Suprapubic skin (tissue), 4 donors: ENCODE measurements at places on chromosomes 4 and X.
A peak's percentile ranks its signal among the peaks of the same experiment; 100 is the strongest.

DNA sequence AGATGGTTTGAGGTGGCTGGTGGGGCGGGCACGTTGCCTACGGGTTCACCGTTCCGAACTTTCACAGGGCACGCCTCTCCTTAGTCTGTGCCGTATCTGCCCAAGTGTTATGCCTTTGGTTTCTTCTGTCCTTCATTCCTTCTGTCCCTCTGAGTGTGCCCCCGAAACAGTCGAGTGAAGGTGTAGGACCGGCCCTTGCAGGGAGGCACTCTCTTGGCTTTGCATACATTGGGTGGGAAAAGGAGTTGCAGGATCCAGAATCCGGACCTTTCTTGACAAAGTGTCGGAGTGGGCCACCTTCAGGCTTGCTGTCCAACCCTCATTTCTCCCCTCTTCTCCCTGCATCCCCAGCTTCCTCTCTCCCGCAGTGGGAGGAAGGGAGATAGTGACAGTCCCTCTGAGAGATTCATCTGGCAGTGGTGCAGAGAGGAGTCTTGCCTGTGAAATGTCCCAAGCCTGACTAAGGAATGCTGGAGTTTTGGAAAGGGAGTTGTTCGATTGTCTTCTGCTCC lies 569 bp downstream of the ARFIP1 start:
- no peak for DNase-seq

GRCh38 chr4:28225050-28225449 lies 1364.4 kb downstream of the STIM2 start:
- no peak for DNase-seq

DNA sequence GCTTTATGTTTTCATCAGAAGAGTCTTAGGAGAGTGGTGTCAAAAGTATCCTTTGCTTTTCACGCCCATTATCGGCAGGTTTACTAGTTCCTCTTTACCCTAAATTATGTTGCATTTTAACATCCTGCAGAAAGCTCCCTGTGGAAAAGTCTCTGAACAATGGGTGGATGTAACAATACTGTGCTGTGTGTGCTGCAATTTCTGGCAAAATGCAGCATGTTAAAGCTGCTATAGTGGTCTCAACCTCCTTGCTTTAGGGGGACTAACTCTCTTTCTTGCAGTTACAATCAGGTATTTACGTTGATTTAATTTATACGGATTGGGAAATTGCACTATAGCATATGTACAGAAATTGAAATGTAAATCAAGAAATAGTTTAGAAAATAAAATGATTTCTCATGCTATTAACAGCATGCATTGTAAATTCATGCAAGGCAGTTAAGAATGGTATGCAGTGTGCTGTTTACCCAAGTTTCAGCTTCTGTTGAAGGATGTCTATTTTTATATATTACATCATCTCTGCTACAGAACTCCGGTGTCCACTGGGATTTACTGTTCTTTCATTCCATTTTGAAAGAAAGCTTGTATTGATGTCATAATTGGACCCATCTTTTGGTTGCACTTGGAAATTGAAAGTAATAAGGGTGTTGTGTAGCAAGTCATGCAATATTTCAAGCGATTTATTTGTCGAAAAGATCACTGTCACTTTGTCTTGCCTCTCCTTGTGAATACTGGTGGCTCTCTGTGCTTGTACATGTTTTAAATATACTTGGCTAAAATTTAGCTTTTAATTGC lies 145.7 kb downstream of the RAPGEF2 start:
- DNase-seq = no peak

- no peak for DNase-seq
Measured at GRCh38 chr4:138892483-138893407, 122.8 kb upstream of the NOCT start.

- DNase-seq = no peak
Measured at GRCh38 chr4:14856934-14857235, 145.4 kb upstream of the CPEB2 start.

- DNase-seq = no peak
Measured at GRCh38 chrX:71911731-71912050, 1.0 kb downstream of the NHSL2 start.

- DNase-seq = no peak
Measured at GRCh38 chrX:36909676-36910030, 98.5 kb upstream of the FAM47C start.

- no peak for DNase-seq
Measured at GRCh38 chr4:757111-757510, 51.5 kb downstream of the PCGF3 start.

GRCh38 chr4:168586926-168587325 lies 90.1 kb downstream of the PALLD start:
- no peak for DNase-seq

- no peak for DNase-seq
Measured at GRCh38 chr4:8090312-8090711, 68.3 kb downstream of the ABLIM2 start.

GRCh38 chrX:139720136-139720535 lies 12.2 kb upstream of the MCF2 start:
- DNase-seq = no peak

- DNase-seq = no peak
Measured at GRCh38 chr4:93894995-93895394, 66.4 kb downstream of the ATOH1 start.

DNA sequence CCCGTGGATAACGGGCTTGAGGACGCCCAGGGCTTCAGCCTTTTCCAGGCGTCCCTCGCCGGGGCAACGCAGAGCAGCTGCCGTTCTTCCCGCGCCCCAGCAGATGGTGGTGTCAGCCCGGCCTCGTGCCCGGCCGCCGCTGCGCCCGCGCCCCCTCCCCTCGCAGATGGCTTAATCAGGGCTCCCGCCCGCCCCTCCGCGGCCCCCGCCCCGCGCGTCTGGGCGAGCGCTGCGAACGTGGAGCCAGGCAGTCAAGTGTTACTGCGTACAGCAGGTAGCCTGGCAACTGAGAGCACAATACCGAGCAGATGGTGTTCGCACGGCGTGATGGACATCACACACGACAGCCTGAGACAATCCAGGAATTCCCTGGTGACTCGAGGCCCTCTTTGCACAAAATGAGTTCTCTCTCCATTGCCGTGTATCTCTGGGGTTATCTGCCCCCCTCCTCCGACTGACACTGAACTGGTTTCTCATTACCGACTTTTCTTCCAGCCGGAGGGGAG lies 69.3 kb downstream of the MGST2 start:
- peak; percentile 89 for DNase-seq

DNA sequence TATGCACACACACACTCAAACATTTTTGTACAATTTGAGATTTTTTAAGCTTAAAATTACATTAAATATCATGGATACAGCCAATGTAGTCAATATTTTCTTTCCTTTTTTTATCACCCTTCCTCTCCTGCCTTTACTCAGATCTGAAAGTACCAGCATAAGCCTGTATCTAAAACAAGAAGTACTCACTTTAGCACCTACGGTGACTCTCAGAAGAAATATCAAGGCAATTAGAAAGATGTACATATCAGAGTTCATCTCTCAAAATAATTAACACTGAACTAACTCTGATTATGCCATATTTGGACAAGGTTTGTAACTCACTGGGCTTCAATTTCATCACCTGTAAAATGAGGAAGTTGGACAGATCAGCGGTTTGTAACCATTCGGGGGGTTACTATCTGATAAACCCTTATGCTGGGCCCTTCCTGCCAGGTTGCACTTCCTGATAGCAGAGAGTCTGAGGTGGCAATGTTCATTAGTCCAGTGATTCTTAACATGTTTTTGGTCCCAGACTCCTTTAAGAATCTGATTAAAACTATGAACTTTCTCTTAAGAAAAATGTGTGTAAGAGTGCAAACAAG lies 5.7 kb upstream of the GPR174 start:
- no peak for DNase-seq

DNA sequence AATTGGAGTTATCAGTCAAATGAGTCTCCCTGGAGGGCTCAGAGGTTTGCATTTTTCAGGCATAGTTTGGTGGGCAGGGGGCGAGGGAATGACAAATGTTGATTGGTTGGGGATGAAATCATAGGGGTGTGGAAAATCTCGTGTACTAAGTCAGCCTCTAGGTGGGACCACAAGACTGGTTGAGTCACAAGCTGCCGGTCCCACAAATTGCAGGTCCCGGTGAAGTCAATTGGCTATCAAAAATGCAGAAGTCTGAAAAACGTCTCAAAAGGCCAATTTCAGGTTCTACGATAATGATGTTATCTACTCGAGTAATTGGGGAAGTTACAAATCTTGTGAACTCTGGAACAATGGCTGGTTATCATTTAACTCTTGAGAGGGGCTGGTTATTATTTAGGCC lies 98.8 kb upstream of the DHX15 start:
- DNase-seq = no peak

- DNase-seq = no peak
Measured at GRCh38 chr4:111400741-111401140, 744.5 kb upstream of the FAM241A start.

- DNase-seq = no peak
Measured at GRCh38 chrX:65528705-65529340, 5.8 kb downstream of the LAS1L start.

GRCh38 chr4:37463033-37463856 lies 218.7 kb downstream of the NWD2 start:
- DNase-seq = no peak

DNA sequence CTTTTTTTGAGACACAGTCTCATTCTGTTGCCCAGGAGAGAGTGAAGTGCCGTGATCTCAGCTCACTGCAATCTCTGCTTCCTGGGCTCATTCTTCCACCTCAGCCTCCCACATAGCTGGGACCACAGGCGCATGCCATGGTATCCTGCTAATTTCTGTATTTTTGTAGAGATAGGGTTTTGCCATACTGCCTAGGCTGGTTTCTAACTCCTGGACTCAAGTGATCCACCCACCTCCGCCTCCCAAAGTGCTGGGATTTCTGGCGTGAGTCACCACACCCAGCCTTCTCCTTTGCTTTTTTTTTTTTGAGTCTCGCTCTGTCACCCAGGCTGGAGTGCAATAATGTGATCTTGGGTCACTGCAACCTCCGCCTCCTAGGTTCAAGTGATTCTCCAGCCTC lies 94.1 kb downstream of the PDS5A start:
- DNase-seq = no peak

- DNase-seq = peak; percentile 84
Measured at GRCh38 chrX:110317820-110318663, at the start of gene AMMECR1. Gene AMMECR1 (minus strand): TSS chrX:110318085. CDS start chrX:110318071, 14 bp downstream.

DNA sequence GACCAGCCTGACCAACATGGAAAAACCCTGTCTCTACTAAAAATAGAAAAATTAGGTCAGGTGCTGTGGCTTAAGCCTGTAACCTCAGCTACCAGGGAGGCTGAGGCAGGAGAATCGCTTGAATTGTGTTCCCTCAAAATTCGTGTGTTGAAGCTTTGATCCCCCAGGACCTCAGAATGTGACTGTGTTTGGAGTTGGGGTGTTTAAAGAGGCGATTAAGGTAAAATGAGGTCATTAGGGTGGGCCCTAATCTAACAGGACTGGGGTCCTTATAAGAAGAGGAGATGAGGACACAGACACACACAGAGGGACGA lies 23.6 kb downstream of the SLC25A6 start:
- DNase-seq = no peak

DNA sequence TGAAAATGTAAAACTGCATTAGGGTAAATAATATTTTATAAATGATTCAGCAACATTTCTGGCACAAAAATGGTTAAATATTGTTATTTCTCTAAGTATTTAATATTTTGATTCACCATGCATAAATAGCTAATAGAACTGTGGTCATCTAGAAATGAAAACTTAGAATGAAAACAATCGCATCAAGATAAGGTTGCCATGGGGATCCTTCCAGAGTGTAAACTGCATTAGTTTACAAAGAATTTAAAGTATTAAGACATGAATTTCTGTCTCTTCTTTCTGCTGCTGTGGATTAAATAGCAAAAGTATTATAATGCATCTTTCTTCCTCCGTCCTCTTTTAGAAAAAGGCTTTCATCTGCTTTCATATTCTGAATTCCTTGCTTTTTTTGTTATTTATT lies 1064.6 kb upstream of the SLIT2 start:
- no peak for DNase-seq
